T-helper 17 cell (primary cell): ENCODE measurements at places on chromosomes 12 and 14.

DNA sequence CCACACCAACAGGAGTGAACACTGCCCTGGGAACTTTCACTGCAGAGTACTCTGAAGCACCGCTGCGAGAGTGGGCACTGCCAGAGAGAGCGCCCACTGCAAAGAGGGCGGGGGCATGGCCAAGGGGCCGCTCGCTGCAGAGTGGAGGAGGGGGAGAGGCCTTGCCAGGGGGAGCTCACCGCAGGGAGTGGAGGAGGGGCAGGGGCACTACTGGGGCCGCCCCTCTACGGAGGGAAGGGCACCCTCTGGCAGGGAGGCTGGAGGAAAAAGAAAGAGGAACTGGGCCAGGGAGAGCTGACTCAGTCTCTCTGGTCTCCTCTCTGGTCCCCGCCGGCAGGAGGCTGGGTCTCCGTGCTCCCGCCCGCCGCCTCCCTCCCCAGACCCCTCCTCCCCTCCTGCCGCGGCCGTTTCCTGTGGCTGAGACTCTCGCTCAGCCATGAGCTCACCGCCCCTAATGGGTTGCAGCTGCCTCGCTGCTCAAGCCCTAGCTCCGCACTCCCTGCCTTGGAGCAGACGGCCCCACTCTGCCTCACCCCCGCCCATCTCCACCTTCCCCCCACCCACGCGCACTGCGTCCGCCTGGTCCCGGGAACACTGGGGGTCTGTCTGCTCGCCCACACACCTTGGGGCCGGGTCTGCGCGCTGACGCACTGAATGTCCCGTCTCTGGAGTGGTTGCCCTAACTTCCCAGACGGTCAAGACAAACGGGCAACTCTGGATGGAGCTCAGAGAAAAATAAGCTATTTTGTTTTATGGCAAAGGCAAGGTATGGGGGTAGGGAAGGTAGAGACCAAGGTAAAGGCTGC lies 1.3 kb downstream of the ARHGEF40 start:
- no peak for DNase-seq

- no peak for DNase-seq
These were observed 23.0 kb downstream of the VPS37B start for GRCh38 chr12:122872815-122873361.

DNA sequence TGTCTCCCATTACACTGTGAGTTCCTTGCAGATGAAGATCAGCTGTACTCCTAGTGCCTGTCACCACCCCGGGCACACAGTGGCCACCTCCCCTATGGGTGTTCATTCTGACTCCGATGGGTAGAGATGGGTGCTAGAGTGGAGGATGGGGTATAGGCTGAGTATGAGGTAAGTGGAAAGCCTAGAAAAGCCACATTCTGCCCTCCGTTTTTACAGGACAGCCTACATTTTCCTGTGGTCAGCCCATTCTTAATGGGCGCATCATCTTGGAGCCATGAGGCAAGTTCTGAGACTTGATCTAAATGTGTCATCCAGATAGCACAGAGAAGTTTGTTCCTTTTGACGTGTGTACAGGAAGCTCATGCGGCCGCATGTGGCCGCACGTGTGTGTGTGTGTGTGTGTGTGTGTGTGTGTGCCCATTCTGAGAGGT lies 166.7 kb upstream of the HIF1A start:
- DNase-seq: no peak

- no peak for DNase-seq
These were observed 15.1 kb upstream of the NEK9 start for GRCh38 chr14:75141967-75142366.

- no peak for DNase-seq
These were observed 35.6 kb downstream of the KRT76 start for GRCh38 chr12:52741375-52742195.

DNA sequence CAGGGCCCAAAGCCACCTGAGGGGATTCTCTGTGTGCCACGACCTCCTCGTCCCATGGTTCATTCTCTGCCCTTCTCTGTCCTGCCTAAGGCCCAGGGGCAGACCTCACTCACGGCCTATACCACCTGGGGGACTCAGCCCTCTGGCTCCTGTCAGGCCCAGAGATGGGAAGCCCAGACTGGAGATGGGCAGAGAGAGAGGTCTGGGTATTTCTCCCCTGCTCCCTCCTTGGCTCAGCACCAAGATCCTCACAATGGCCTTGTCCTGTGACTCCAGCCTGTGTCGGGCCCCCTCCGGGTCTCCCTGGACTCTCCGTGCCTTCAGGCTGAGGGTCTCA lies 46.9 kb upstream of the BCL11B start:
- no peak for DNase-seq

DNA sequence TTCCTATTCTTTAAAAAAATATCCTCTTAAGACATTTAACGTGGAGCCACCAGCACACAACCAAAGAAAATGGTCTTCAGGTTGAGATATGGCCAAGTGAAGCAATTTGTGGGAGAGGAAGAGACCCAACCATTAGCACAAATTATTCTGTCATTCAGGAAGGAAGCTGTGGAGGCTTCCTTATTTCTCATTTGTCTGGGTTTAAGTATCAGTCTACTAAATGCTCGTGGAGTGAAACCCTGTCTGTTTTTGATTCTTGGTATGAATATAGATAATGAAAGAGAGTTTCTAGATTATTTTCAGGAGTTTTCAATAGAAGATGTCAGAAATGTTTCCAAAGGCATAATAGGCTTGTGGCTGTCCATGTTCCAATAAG lies 125.1 kb downstream of the GPR65 start:
- DNase-seq: no peak

- no peak for DNase-seq
These were observed 8.1 kb upstream of the NAA30 start for GRCh38 chr14:57382283-57382682.

DNA sequence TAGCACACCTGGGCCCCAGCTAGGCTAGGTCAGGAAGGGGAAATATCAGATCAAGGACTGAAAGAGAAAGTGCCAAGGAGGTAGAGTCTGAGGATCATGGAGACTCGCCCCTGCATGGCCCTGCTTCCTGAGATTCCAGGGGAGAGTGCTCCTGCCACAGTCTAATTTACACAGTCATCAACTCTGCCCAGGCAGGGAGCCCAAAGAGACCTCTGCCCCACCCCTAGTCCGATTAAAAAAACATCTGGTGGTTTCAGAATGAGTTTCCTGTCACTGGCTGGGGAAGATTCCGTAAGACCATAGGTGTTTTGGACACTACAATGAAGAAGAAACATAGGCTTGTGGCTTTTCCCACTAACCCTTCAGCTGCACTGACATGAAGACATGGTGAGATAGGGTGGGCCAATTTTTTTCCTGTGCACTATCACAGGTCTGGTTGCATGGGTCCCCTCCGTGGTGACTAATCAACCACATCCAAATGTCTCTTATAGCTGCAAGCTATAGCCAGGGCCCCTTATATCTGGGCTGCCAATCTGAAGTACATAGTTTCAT lies 31.5 kb upstream of the GZMB start:
- no peak for DNase-seq

DNA sequence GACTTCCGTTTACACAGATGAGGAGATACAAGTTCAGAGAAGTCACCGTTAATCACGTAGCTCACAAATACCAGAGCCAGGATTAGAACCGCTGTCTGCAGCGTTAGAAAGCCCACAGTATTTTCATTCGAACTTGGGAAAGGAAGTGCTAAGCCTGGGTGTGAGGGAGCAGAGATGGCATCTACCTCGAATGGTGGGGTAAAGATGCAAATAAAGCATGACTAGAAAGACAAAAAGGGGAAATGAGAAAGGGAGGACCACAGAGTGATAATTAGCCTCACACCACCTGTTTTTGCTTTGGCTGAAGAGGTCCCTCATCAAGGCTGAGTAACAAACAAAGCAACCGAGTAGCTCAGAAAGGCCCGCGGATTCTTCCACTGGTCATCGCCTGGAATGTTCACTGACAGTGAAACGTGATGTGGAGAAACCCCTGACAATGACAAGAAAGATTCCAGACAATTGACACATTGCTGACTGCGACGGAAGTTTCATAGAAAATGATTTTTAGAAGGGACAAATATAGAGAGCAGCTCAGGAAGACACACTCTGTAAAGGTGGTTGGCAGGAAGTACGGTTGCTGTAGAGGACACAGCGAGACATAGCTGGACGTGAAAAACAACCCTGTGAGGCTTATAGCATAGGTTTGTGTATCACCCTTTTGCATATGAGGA lies 31.5 kb upstream of the BHLHE41 start:
- DNase-seq: no peak

DNA sequence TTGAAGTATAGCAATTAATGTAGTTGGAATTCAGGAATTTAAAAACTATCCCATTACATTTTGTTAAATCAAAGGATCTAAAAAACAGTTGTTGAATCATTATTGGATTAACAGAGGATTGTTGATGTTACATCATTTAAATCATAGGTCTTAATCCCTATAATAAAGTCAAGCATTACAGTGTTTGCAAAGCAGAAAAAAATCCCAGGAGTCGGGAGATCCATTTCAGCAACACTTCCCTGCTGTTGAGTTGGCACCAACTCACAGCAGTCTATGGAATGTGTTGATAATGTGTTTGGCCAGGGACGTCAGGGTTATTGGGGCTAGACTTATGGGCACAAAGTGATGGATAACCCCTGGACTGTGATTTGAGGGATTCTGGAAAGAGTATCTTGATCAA lies 99.1 kb upstream of the TMTC1 start:
- no peak for DNase-seq

DNA sequence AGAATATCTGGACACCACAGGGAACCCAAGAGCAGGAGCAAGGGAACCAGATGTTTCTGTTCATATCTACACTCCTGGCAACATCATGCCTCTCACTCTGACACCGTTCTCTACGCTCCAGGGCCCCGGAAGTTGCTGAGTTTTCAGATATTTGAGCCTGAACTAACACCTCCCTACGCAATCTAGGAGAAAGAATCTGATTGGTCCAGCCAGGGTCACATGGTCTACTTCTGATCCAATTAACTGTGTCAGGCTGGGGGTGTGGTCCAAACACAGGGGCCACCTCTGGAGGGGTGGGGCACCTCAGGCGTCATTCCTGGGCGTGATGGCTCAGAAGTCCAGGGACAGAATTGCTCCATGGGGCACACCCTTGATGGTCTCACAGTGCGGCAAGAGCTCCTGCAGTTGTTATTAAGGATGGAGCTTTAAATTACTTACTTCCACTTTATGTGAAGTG lies 165.5 kb downstream of the PTPN11 start:
- DNase-seq: no peak

DNA sequence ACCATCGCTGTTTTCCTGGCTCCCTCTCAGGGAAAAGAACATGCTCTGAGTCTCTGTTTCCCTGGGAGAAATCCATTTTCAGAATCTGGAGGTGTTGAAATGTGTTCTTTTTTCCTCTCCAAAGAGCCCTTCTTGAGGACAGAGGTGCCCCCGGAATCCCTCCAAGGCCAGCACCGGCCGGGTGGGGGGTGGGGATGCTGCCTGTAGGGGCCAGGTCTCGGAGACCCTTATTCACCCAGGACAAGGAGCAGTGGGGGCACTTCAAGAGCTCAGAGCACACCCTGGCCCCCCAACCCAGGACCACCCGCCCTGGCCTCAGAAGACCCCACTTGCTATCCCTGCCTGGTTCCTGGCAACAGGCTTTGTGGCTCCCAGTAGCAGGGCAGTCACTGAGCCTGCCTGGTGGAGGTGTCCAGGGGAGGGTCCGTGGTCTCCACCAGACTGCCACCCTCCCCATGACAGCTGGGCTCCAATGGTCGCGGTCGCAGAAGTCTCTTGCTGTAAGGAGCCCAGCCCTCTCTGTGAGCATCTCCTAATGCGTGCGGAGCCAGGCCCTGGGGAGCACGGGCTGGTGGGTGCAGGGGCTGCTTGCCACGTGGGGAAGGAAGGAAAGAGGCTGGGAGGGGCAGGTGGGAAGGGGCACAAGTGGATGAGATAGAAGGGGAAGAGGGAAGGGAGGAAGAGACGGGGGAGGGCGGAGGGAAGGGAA lies 13.2 kb upstream of the DIO3 start:
- no peak for DNase-seq

DNA sequence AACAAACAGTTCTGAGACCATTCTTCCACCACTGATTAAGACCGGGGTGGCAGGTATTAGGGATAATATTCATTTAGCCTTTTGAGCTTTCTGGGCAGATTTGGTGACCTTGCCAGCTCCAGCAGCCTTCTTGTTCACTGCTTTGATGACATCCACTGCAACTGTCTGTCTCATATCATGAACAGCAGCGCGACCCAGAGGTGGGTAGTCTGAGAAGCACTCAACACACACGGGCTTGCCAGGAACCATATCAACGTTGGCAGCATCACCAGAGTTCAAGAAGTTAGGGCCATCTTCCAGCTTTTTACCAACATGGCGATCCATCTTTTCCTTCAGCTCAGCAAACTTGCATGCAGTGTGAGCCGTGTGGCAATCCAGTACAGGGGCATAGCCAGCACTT lies 16.9 kb downstream of the AEBP2 start:
- DNase-seq: no peak

- DNase-seq: no peak
These were observed 34.7 kb upstream of the FZD10 start for GRCh38 chr12:130127532-130127911.

DNA sequence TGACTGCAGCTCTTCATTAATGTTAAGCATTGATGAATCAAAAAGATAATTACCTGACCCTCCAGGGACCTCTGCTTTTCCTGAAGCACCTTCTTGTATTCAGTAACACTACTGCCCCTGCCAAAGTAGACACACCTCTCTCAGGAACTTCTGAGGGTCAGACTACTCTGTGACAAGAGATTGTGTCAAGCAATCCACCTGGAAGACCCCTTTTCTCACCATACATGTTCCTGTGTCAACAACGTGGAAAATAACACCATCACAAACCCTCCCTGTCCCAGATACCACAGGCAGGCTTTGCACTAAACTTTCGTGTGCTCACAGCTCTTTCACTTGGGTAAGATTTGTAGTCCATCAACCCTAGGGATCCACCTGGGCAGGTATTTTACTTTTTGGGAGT lies 13.2 kb downstream of the KRT76 start:
- DNase-seq: no peak

- no peak for DNase-seq
These were observed 17.7 kb upstream of the C14orf180 start for GRCh38 chr14:104561632-104562495.

GRCh38 chr14:30194741-30195148 lies 267.1 kb upstream of the PRKD1 start:
- DNase-seq: no peak

- no peak for DNase-seq
These were observed 51.0 kb downstream of the TMEM121 start for GRCh38 chr14:105577314-105577861.

GRCh38 chr12:25276199-25276937 lies 25.6 kb upstream of the KRAS start:
- no peak for DNase-seq

DNA sequence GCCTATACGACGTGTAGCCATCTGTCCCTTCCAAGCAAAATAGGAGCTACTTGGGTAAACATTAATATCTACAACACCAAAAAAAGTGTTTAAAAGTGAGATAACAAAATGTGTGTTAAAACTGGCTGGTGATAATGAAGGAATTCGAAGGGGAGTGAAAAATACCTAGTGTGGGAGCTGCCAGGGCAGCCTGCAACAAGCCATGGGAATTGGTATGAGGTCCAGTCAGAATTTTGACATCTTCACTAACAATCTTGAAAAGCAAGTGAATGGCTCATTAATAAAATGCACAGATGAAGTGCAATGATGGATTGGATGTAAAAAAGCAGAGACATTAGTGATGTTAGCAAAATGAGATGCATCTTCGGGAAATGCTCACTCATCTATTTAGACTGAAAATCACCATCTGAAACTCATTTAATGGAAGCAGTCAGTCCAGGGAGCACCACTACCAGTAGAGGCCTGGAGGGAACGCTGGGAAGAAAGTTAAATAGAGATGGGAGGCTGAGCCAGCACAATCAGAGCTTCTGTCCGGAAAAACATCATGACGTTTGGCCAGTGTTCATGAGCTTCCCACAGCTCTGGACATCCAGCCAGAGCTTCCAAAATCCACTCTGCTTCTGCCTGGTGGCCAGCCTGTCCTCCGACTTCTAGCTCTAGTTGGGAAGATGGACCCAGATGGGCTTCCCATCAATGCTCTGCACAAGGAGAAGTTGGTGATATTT lies 405.0 kb upstream of the TMTC1 start:
- DNase-seq: no peak
